HL-60 (cell line): ENCODE measurements at places on chromosomes 5 and 9.

GRCh38 chr9:121885345-121885901 lies 207.7 kb downstream of the TTLL11 start:
- no peak for DNase-seq

GRCh38 chr5:16568875-16569580 lies 47.8 kb downstream of the RETREG1 start:
- DNase-seq = no peak

DNA sequence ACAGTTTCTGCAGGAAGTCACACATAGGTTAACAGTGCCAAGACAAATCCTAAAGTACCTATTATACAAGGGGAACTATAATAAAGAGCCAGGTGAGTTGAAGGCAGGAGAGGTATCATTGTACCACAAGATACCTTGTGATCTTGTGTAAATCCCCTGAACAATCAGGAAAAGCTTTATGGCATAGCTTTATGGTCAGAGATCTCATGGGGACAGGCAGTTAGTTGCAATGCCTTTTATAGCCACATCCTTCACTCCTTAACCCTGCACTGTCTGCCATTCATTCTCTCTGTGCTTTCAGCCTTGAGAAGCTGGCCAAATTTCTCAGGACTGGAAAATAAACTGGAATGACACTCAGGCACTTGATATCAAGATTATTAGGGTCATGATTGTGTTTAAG lies 97.0 kb downstream of the GHR start:
- DNase-seq = no peak

- DNase-seq = no peak
Measured at GRCh38 chr9:115922444-115922843, 231.1 kb upstream of the PAPPA start.

DNA sequence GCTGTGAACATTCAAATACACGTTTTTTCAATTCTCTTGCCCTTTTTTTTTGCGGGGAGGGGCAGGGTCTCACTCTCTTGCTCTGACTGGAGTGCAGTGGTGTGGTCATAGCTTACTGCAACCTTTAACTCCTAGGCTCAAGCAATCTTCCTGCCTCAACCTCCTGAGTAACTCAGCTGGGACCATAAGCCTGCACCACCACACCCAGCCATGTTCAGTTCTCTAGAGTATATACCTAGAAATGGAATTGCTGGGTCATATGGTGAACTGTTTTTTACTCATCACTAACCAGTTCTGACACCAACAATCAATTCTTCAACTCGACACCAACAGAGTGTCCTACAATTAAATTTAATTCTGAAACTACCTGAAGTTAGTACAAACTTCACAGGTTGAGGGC lies 85.5 kb upstream of the ZNF169 start:
- no peak for DNase-seq

DNA sequence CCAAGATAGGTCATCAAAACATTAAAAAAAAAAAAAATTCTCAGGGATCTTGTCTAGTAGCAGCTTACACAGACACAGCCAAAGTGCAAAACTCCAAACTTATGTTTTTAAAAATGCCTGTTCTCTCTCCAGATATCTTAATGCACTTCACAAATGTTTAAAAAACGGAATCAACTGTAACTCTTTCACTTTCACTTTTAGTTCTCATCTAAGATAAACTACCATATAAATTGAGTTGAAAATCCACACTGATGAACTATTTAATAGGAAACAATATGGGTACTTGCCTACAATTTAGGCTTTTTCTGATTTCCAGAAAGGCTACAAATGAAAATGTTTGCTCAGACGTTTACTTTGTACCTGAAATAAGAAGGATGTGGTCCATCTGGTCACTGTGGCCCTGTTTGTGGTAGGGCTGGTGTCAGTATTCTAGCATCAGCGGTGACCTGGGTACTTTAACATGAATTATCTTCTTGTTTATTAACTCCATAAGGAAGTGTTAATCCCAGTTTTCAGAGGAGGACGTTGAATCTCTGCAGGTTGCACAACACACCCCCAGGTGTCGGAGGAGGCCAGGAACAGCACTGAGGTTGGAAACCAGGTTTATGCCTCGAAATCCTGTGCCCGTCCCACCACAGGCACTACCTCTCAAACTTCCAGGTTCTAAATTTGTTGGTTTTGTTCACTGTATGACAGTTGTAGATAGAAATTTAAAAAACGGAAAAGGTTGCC lies 13.3 kb upstream of the LPCAT1 start:
- DNase-seq = no peak

DNA sequence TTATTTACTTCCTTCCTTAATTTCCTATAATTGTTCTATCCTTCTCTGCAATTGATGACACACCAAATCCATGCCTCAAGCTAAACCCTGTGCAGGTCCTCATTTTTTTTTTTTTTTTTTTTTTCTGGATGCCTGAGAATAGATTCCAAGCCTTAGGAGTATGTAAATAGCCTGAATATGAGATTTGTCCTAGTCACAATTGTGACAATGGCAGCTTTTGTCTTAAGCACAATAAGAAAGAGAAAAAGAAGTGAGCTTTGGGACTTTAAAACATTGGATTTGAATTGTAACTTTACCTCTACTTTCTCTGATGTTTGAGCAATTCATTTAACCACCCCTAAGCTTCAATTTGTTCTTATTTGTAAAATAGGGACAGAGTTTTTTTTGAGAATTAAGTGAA lies 280.5 kb downstream of the TUSC1 start:
- no peak for DNase-seq

DNA sequence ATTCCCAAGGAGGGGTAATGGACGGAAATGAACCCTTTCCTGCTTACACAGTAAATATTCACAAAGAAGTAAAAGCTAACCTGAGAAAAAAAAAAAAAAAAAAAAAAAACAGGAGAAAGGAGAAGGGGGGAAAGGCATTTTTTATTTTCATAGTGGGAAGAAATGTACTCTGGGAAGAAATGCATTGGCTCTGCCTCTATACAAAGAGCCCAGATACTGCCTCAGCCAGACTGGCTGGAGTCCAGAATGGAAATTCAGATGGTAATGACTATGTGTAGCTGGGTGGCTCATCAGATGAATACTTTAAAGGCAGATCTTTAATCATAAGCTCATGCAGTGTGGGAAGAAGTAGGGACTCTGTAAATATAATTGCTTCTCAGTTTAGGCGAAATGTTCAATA lies 124.9 kb upstream of the ZNF608 start:
- DNase-seq = no peak

DNA sequence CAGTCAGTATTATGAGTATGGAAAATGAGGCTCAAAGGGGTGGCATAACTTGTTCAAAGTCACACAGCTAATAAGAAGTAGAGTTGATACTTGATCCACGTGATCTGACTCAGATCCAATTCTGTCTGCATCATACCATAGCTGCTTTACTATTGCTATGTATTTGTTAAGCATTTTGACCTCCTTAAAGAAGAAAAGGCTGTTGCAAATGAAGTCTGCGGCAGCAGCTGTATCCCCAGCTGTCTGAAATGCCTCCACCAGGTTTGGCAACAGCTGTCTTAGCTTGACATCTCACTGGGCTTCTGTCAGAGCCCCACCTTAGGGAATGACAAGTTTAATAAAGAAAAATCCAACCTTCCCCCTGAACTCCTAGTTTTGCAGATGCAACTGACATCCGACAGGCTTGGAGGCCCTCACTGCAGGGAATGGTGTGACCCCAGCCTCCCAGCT lies 75.6 kb upstream of the SLC44A1 start:
- DNase-seq = no peak

DNA sequence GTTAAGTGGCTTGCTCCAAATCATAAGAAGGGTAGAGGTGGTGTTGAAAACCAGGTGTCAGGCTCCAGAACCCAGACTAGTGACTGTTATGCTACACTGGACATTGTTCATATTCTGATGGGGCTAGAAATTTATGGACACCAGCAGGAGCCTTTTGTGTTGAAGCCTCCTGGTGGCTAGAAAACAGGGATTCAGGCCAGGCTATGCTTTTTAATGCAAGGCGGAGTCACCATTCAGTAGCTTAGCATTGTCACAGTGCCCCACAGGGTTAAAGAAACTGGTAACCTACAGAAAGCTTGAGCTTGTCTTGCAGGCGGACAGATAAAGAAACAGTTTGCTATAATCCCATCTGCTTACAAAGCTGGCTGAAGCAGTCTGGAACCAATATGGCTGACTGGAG lies 23.0 kb upstream of the GOLM1 start:
- no peak for DNase-seq
